ENCODE measurements at places on chromosomes 4 and X. TPM values are rescaled to one million over a fixed set of nuclear protein-coding genes. Genes with fewer than 3 reads are reported as not detected.

CTAG2 gene
- total RNA-seq: not detected

KIAA1210 gene
- not detected for total RNA-seq

GRIA3 gene
- total RNA-seq: not detected

SLC9A6 gene
- 15.3 TPM for total RNA-seq

SHOX gene
- total RNA-seq: not detected

KLHL15 gene
- total RNA-seq: 4.2 TPM

AFAP1 gene
- total RNA-seq: 35.9 TPM

SYP gene
- total RNA-seq: 0.28 TPM

GSPT2 gene
- 4.1 TPM for total RNA-seq

SYTL5 gene
- 0.04 TPM for total RNA-seq

ERVMER34-1 gene
- 9.7 TPM for total RNA-seq

PF4V1 gene
- total RNA-seq: not detected

AVPR2 gene
- not detected for total RNA-seq

SLC10A7 gene
- total RNA-seq: 12.4 TPM

OSTC gene
- total RNA-seq: 163 TPM

SPANXA2 gene
- not detected for total RNA-seq

PNMA3 gene
- total RNA-seq: not detected

CXCL8 gene
- 2.5 TPM for total RNA-seq

AR gene
- 0.04 TPM for total RNA-seq
